ENCODE measurements at places on chromosomes 2 and 18.

GRCh38 chr2:203547356-203547755, 12.3 kb upstream of the RAPH1 start:
- DNase-seq, result no peak

DNA sequence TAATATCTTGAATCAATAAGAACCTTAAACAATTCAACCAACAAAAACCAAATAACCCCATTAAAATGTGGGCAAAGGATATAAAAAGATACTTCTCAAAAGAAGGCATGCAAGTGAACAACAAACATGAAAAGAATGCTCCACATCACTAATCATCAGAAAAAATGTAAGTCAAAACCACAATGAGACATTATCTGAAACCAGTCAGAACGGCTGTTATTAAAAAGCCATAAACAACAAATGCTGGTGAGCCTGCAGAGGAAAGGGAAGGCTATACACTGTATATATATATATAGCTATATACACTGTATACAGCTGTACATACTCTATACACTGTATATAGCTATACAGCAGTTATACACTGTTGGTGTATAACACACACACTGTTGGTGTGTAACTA, 47.8 kb upstream of the GALNT13 start:
- no peak for DNase-seq

- DNase-seq, result no peak
These were observed 66.7 kb downstream of the PTPN4 start for GRCh38 chr2:119826370-119826961.

- DNase-seq, result no peak
These were observed 45.2 kb downstream of the SNED1 start for GRCh38 chr2:241043581-241043980.

DNA sequence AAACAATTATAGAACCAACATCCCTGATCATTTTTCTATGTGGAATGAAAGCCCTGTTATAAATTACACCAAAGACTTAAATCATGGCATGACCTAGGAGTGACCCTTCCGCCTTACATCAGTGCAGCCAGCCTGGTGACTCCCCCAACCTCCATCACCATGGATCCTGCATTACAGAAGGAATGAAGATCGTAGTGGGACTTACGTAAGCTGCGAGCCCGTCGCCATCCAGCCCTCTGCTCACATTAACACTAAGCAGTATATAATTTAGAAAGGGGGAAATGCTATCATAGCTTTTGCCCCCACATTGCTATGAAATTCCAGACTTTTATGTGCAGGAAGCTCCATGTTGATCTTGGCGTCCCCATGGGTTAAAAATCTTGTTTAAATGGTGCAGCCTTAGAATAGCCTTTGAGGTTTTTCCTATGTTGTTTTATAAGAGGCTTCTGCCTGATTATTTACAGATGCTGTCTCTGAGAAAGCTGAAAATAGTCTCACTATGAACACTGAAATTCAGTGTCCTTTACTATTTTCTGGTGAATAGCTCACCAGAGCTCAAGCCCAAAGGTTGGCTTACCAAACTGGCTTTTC, 76.3 kb downstream of the COLEC12 start:
- DNase-seq, result no peak

GRCh38 chr18:52541056-52541455, 201.1 kb downstream of the DCC start:
- no peak for DNase-seq

DNA sequence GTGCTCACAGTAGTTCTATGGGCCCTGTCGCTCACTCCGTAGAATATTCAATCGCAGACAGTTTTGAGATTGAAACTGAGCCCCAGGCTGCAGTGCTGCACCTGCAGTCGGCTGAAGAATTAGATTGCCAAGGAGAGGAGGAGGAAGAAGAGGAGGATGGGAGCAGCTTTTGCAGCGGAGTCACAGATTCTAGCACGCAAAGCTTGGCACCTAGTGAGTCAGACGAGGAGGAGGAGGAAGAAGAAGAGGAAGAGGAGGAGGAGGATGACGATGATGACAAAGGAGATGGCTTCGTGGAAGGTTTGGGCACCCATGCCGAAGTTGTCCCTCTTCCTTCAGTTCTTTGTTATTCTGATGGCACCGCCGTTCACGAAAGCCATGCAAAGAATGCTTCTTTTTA, 115.2 kb downstream of the GALNT3 start:
- DNase-seq, result no peak

DNA sequence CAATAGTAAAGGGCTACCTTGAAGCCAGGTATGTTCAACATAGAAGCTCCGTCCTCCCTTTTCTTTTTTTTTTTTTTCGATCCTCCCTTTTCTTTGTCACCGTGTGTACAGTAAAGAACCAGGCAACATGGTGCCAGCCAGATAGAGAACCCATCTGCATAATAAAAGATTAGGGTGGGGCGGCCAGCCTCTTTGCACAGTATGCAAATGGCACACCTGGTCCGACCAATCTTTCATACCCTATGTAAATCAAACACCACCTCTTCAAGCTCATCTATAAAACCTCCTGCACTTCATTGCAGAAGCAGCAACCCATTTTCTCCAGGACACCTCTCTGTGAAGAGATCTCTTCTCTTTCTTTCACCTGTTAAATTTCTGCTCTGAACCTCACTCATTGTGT, 7.3 kb upstream of the WDR33 start:
- no peak for DNase-seq

- DNase-seq, result peak; percentile 73
These were observed 38.8 kb upstream of the BMP10 start for GRCh38 chr2:68909793-68910674.
